ENCODE measurements at places on chromosomes 12 and 14.

- peak; percentile 34 for DNase-seq
These were observed 42.6 kb upstream of the POC1B start for GRCh38 chr12:89568484-89568883.

GRCh38 chr12:44869503-44869902, 6.6 kb downstream of the NELL2 start:
- no peak for DNase-seq

DNA sequence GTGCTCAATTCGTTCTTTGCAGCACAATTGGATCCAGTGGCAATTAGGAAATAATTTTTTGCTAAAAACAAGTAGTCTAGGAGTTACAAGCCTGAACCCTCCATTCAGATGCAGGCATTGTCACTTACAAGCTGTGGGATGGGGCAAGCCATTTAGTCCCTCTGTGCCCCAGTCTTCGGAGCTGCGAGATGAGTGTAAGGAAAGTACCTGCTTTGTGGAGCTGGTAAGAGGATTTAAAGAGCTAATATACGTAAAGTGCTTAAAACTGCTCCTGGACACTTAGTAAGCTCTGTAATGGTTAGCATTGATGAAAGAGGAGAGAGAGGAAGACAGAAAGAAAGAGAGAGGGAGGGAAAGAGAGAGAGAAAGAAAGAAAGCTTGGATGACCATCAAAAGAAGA, 112.5 kb downstream of the LGMN start:
- no peak for DNase-seq

DNA sequence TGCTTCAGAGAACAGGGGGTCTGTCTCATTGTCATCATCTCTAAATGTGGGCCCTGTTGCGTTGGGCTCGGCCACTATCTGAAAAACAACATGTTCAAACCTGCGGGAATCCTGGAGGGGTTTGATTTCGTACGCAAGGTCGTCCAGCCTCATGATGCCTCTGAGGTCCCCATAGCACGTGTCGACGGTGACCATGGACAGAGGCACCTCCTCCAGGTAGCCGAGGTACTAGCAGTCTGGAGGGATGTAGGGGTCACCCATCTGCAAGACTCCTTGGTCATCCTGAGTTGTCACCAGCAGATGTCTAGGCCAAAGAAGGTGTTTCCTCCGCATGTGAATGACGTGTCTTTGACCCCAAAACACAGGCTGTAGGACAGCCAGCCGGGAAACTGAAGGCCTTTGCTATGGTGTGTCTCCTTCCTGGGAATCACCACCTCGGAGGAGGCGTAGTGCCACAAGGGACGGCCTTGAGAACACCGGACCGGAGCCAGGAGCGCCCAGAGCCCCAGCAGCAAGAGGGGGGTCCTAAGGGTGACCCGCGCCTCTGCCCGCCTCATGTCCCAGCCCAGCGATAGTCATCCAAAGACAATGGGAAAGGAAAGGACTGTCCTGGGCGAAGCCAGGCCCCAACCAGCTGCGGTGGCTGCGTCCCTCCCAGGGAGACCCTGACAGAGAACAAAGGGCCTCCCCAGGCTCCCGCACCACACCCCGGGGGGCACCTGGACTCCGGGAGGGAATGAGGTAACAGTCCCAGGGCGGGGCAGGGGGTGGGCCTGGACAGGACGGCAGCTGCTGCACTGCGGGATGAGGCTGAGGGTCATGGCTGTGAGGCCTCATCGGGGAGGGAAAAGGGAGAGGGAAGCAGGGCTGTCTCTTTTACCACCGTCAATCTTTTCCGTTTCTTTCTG, 445.5 kb downstream of the TMEM121 start:
- DNase-seq: no peak

DNA sequence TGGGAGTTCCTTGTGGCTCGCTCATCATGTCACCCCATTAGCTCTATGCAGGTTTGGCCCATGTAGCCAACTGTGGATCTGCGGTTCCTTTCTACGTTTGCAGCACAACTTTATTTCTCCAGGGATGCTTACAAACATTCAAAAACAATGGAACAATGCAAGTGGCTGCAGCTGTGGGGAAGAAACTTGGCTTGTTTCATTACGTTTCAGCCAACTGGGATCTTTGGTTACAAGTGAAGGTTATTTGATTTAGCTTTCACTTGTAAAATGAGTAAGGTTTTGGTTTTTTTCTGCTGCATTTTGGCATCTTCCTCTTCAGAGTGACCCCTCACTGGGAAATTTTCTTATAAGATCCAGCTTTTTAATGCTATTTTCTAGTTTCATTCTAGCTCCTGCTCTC, 105.9 kb downstream of the PLXNC1 start:
- no peak for DNase-seq

- DNase-seq: peak; percentile 30
These were observed 60.6 kb downstream of the LGMN start for GRCh38 chr14:92687681-92688433.

DNA sequence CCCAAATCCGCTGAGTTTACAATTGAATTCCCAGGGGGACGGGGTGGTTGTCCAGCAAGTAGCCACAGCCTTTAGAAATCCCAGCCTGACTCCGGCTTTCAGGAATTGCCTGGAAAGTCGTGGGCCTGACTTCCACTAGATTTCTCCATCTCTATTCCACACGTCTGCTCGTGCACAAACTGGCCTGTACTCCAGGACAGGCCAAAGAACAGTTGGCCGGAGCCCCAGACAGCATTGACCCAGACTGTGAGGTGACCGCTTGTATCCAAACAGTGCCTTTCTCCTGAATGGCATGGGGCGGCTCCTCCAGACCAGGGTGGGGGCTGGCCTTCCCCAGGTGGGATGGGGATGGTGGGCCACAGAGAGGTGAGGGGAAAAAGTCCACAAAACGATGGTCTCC, 62.2 kb downstream of the KDM2B start:
- DNase-seq: no peak

GRCh38 chr12:92085040-92085735, 60.5 kb downstream of the BTG1 start:
- no peak for DNase-seq

GRCh38 chr12:3233797-3234196, 156.6 kb downstream of the TSPAN9 start:
- DNase-seq: peak; percentile 57

All from fibroblast of villous mesenchyme (primary cell).